ENCODE measurements at places on chromosomes 12 and 14.

DNA sequence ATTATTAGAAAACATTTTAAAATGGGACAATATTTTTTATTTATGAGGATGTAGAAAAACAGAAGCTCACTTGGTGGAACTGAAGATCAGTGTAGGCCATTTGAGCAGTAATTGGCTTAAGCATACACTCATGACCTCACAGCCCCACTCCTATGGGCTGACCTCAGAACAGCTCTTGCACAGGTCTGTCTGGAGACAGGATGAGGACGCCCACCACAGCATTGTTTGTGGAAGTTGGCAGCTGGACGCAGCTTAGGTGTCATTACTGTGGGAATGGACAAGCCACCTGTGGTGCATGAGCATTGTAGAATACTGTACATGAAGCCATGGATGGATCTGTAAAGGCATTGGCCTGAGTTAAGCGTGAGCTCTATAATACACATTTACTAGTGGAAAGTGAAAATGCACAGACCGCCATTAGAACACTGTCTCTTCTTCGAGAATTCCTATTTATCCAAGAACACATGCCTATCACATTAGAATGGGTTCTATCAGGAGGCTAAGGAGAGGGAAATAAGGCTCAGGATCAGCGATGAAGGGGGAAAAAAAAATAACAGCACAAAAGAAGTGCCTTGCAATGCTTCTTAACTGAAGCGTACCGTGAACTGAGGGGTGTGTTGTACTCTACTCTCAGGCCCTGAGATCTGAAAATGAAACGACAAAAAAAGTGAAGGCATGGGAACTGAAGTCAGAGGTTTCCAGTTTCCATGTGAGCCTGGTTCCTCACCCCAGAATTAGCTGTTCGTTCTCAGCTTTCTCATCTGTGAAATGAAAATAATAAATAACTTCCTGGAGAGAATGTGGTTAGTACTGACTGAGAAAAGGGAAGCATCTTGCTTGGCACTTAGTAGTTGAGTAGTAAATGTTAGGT is 33.6 kb downstream of the KCNA1 start:
- no peak for DNase-seq

GRCh38 chr12:131421509-131422186 is 289.2 kb upstream of the SFSWAP start:
- DNase-seq: no peak

GRCh38 chr14:47483449-47483848 is 192.0 kb downstream of the MDGA2 start:
- no peak for DNase-seq

DNA sequence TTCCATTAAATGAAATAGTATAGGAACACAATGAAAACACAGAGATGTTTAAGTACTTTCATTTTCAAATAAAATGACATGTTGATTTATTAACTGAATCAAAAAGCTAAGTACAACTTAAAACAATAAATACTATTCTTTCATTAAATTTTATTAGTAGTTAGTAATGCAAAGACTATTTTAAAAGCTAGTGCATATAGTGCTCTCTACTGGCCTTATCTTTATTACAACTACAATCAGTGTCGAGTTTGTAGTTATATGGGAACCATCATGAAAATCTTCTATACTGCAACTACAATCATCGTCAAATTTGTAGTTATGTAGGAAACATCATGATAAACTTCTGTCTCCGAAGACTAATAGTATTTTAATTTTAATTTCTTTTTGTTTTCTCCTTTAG is 8.9 kb upstream of the LIN7A start:
- no peak for DNase-seq

DNA sequence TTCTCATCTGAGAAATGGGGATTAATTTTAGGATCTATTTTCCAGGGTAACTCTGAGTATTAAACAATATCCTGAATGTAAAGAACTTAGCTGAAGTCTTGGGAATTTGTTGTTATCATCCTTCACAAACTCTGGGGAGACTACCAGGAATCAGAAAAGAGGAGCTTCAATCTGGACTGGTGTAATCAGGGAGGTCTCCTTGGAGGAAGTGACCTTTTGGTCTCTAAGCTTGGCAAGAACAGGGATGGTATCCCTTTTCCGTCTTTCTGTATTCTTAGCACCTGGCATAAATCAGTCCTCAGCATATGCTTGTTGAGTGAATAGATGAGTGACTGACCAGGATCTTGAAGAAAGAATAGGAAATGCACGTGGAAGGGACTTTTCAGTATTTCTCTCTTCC is 9.3 kb upstream of the RPH3A start:
- no peak for DNase-seq

GRCh38 chr12:17108877-17109541 is 503.0 kb upstream of the LMO3 start:
- DNase-seq: peak; percentile 19

DNA sequence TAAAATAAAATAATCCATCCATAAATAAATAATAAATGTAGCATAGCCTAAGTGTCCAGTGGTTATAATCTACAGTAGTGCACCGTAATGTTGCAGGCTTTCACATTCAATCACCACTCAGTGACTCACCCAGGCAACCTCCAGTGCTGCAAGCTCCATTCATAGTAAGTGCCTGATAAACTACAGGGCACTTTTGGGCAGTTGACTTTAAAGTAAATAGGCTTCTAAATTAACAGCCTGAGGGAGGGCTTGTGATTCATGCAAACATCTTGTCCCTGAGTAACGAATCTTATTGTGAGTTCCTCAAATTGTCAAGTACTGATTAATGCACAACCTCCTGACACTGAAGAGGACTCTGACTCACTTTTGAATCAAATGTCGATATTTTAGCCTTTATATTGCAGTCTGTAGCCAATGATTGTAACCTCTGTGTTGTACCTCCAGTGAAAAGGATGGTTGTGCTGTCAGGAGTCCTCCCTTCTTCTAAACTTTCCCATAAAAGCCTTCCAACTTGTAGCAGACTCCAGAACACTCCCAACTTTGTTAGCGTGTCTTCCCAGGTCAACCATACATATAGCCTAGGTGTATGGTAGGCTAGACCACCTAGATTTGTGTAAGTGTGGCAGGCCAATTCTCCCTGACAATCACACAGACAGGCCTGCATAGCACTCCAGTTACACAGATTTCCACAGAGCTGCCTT is 55.0 kb upstream of the BICD1 start:
- no peak for DNase-seq

DNA sequence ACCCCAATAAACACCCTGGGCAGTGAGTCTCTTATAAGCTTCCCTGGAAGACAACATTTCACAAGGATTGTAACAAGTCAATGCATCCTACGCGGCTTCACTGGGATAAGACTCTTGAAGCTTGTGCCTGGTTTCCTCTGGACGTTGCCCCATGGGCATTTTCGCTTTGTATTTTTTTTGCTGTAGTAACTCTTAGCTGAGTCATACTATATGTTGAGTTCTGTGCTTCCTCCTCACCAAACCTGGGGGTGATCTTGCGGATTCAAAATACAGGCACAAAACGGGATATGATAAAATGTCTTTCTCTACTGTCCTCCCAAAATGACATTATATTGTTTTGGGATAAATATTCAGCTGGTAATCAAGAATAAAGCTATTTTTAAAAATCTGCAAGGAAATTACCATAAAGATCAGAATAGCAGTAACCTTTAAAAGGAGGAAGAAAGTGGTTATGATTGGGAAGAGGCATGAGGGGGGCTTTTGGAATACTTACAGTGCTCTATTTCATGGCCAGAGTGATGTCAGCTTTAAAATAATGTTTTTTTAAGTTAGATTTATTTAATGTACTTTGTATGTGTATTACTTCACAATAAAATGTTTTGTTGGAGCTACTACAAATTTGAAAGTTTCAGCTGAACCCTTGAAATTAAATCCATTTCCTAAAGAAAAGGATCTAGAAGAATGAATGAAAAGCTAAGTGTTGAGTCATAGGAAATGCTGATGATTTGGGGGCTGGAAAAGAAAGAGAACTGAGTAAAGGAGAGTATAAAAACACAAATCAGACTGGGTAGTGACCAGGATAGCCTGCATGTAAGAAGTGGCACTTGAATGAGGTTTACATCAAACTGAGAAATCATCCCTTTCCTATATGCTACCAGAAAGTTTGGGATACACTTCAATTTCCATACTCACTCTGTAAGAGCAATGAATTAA is 14.7 kb downstream of the BTBD7 start:
- DNase-seq: no peak

DNA sequence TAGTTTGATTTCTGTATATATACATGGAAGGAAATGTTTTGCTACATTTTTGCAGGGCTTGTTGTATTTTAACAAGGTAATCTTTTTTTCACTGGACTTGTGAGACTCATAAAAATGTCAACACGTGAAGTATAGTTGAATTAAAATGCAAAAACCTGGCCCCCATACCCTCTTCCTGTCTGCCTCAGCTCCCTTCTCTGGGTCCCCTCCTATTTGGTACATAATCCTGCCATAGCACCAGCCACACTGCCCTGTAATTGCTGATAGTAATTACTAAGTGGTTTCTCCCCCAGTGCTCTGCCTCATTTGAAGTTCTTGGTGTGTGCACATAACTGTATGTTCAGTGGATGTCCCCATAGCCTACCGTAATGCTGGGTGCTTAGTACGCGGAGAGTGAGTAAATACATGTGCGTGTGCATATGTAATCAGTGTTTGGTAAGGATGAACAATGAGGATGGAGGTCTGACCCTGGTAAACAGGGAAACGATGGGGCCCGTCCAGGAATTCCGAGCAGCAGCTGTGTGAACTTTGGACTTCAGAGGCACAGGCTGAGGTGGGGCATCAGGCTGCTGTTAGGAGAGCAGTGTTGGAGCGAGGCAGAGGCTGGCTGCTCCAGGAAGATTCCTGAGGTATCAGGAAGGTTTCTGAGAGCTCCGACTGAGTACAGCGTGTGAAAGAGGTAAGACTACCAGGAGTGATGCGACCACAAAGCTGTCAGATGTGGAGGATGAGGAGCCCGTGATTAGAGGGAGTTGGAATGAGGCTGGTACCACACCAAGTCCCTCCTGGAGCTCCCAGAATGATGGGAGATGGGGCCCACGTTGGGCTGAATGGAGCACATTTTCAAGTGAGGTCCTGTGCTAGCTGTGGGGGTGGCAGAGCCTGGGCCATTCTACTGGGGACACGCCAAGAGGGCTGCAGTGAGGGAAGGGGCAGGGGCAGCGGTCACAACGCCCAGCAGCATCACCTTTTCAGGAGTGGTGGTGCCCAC is 106.8 kb downstream of the PELI2 start:
- no peak for DNase-seq

- DNase-seq: no peak
Measured at GRCh38 chr14:95095996-95096395, 61.3 kb downstream of the DICER1 start.

- peak; percentile 53 for DNase-seq
Measured at GRCh38 chr12:24596768-24597388, 352.0 kb downstream of the BCAT1 start.

GRCh38 chr14:65704850-65705249 is 292.3 kb downstream of the FUT8 start:
- no peak for DNase-seq

GRCh38 chr14:102882226-102882906 is 40.1 kb upstream of the AMN start:
- DNase-seq: no peak

GRCh38 chr12:24574538-24574937 is 374.4 kb downstream of the BCAT1 start:
- DNase-seq: no peak

DNA sequence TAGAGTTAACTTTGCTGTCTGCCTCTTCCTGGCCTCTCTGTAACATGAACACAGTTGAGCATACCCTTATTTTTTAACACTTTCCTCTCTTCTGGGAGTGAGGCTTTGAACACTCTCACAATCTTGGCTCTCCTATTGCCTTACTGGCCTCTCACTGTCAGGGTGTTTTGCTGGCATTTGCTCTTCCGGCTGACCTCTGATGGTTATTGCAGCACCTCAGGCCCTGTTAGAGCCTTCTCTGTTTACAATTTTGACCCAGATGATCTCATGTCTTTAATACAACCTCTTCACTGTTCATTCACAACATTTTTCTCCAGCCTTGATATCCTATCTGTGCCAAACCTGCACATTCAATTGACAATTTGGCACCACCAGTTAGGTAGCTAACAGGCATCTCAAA is 357.8 kb upstream of the USP15 start:
- DNase-seq: no peak

GRCh38 chr12:42421844-42422779 is 96.1 kb downstream of the PPHLN1 start:
- no peak for DNase-seq

DNA sequence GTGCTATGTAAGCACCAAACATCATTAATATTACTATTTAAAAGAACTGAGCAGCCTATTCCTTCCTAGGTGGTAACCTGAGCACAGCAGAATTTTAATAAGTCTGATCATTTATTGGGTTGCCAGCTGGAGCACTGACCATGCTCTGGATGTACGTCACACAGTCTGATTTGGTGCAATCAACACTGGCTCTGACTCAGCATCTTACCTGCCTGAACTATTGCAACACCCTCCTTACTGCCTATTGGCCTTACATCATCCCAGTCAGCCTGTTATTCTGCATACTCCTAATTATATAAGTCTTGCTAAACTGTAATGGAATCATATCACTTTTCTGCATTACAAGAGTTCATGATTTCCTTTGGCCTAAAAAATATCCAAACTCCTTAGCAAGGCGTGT is 149.7 kb downstream of the PTPRO start:
- DNase-seq: no peak

GRCh38 chr12:42985506-42985905 is 396.0 kb upstream of the PRICKLE1 start:
- no peak for DNase-seq

DNA sequence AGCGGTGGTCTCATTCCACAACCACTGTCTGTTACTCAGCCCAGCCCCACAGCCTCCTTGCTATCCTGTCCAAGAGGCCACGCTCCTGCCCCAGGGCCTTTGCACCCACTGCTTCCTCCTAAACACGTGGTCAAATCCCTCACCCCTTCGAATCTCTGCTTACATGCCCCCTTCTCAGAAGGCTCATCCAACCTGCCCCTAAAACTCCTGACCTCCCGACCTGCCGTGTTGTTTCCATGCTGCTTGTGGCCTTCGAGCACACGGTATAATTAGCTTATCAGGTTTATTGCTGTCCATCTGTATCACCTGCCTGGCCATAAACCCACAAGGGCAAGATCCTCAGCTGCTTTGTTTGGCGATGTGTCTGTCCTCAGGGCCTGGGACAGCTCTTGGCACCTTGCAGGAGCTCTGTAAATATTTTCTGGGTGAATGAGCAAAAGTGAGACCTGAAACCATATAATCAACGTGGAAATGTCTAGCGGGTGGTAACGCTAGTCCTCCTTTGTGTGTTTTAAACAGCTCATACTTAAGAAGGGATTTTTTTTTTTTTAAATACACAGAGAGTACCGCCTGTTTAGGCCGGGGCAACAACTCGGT is 36.0 kb downstream of the SCARB1 start:
- no peak for DNase-seq

DNA sequence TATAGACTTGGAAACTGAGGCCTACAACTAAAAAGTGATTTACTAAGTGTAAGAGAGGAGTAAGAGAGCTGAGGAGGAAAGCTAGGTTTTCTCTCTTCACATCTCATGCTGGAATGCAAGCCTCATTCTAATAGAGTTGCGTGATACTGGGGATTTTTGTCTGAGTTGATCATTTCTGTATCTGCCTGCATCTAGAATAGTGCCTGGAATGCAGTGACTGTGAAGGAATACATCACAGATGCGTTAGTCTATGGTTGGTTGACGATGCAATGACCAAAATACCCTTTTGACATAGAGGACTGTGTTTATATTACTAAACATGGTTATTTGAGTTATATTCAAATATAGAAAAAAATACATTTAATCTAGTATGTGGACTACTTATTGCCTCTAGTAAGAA is 9.2 kb upstream of the TMEM117 start:
- no peak for DNase-seq

GRCh38 chr12:47947341-47947740 is 16.1 kb upstream of the TMEM106C start:
- no peak for DNase-seq

- no peak for DNase-seq
Measured at GRCh38 chr12:56387152-56387736, 24.6 kb upstream of the APOF start.

- DNase-seq: no peak
Measured at GRCh38 chr14:53845813-53846693, 110.6 kb downstream of the BMP4 start.
